A549 treated with DMSO at 1 μM for 4 hours (cell line): ENCODE measurements at places on chromosomes 1 and 21. TPM values are rescaled to one million over a fixed set of nuclear protein-coding genes. Genes with fewer than 3 reads are reported as not detected.

Gene BSND
- total RNA-seq: not detected in 5 replicates

Gene TMPRSS2
- total RNA-seq: 0.04 TPM in 1 of 5 replicates, not detected in the others

Gene COL24A1
- total RNA-seq: 0.01 to 0.03 TPM (median 0.03 TPM) in 3 of 5 replicates, not detected in the others

Gene CAPN8
- total RNA-seq: 0.30 to 0.63 TPM (median 0.47 TPM) in 5 replicates

Gene RSPH1
- 0.45 to 0.94 TPM (median 0.67 TPM) in 5 replicates for total RNA-seq

Gene PEAR1
- total RNA-seq: 7.8 to 12.2 TPM (median 10.1 TPM) in 5 replicates

Gene S100A7A
- not detected in 5 replicates for total RNA-seq

Gene DISP1
- 1.2 to 2.3 TPM (median 2.1 TPM) in 5 replicates for total RNA-seq

Gene SLC9C2
- total RNA-seq: not detected in 5 replicates

Gene OR2W3
- not detected in 5 replicates for total RNA-seq
